ENCODE measurements at places on chromosomes 5 and 9.

DNA sequence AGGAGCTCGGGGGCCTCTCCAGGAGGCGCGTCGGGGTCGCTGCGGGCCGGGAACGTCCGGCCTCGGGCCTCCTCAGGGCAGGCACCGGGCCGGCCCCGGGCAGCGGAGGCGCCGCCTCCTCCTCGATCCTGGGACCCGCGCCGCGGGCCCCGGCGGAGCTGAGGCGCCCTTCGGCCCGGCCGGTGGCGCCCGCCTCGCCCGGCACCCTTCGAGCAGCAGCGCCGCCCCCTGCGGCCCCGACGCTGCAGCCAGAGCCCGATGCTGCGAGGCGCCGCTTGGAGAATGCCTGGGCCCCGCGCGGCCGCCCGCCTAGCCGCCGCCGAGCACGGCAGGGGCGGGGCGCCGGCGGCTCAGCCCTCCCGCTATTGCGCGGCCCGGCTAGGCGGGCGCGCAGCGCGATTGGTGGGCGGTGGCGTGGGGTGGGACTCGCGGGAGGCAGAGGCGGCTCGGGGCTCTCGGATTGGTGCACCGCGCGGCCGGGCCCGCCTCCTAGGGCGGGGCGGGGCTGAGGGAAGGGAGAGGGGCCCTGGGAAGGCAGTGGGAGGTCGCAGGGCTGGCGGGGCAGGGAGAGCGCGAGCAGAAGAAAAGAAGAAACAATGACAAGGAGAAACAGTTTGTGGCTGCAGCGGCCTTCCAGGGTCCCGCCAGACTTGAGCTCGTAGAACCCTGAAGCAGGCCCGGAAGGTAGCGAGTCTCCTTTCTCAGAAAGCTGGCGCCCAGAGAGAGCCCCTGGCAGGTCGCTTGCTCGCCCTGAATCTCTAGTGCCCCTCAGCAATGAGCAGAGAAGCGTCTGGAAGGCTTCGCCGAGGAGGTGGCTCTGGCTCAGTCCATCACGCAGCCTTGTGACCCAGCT is at the start of gene EEIG1:
EEIG1 (minus strand) TSS at position 284 of the 853 bp plus-strand sequence. CDS start 852 bp downstream, outside the sequence.
- peak; percentile 98 for DNase-seq

GRCh38 chr9:120434532-120434931 is 145.4 kb downstream of the CDK5RAP2 start:
- DNase-seq: peak; percentile 68

DNA sequence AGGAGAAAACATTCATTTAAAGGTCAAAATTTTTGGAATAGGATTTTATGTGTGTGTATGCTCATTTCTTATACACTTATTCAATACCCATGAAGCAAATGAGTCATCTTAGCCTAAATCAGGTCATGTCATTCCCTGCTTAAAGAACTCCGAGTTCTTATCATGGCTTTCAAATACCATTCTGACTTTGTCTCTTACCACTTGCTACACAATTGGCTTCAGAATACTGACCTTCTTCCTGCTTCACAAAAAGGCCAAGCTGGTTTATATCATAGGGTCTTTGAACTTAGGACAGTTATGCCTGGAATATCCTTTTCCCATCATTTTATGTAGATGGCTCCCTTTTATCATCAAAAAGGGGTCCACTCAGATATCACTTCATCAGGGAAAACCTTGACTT is 652.2 kb upstream of the WWC1 start:
- DNase-seq: no peak

- no peak for DNase-seq
Observed at GRCh38 chr9:23005156-23005555, 558.5 kb downstream of the DMRTA1 start.

DNA sequence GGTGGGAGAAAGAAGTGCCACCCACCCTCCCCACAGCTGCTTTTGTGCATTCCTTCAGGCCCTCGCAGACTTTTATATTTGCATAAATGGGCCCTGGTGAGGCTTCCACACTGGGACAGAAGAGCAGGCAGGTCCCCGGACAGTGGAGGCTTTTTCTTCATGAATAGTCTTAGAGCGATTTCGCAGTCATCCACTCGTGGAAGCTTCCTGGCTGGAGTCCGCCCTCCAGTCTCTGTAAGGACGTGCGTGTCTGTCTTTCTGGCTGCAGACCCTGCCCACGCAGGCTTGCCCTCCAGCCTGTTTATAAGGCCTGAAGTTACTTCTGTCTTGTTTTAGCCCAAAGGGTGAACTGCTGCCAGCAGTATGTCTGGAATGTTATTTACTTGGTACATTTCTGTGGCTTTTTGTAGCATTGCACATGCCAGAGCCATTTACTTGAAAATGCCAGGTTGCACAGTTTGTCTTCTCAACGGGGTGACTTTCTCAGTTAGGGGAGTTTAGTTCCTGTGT is 195.7 kb downstream of the AOPEP start:
- peak; percentile 73 for DNase-seq

GRCh38 chr9:121557581-121558447 is 58.2 kb upstream of the GGTA1 start:
- peak; percentile 89 for DNase-seq

DNA sequence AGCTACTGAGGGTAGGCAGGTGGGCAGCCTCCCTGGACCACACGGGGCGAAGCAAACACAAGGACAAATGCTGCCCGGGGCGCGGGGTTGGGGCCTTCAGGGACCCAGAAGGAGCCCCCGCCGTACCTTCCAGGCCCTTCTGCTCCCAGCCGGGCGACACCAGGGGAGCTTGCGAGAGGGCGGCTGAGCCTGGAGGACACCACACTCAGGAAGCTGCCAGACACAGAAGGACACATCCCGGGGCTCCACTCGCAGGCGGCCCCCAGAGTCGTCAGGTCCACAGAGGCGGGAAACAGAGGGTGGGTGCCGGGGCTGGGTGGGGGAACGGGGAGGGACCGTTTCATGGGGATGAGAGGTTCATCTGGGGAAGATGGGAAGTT is 58.5 kb upstream of the UBAC1 start:
- no peak for DNase-seq

DNA sequence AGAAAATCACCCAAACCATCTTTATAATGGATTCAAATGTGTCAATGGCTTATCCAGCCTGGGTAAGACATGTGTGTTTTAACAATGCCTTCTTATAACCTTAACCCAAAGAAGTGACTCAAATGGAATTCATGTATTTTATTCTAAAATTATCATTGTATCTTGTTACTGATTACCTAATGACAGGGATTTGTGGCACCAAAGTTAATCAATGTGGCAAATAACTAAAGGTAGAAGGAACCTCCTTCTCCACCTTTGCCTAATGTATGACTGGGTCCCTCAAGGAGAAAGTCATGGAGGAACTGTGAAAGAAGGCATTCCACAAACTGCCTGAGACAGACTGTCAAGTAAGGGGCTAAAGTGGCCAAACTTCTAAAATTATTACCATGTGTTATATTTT is 84.4 kb upstream of the ITGA1 start:
- DNase-seq: no peak

DNA sequence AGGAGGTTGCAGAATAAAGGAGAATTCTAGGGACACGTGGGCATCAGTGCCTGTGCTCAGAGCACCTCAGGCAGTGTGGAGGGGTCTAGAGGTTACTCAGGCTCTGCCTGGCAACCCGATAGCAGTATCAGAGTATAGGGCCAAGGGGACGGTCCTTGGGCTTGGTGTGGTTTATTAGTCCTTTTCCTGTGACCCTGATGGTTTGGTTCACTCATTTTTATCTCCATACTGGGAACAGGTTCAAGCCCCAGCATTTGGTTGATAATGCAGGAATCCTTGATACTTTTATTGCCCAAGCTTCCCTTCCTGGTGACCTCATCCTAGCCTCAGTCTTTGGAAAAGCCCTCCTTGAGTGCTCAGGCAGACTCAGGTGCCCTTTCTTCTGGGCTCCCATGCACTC is 35.5 kb downstream of the FXN start:
- DNase-seq: no peak

- no peak for DNase-seq
Observed at GRCh38 chr5:171725205-171725601, 60.4 kb upstream of the SMIM23 start.

DNA sequence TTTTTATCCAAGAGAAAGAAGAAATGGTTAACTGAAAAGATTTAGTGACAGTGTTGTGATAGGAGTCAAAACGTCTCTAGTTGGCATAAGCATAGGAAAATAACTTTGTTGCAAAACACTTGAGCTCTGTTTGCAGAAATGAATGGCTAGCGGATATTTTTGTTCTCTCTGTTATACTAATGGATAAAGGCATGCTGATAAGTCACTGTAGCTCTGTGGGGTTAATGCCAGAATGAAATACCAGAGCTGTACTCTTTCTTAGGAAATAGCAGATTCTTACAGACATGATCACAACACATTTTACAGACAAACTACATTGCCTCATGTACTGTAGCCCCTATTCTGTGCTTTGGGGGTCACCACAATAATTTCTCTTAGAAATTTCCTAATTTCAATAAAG is 202.8 kb downstream of the DMRTA1 start:
- DNase-seq: no peak

DNA sequence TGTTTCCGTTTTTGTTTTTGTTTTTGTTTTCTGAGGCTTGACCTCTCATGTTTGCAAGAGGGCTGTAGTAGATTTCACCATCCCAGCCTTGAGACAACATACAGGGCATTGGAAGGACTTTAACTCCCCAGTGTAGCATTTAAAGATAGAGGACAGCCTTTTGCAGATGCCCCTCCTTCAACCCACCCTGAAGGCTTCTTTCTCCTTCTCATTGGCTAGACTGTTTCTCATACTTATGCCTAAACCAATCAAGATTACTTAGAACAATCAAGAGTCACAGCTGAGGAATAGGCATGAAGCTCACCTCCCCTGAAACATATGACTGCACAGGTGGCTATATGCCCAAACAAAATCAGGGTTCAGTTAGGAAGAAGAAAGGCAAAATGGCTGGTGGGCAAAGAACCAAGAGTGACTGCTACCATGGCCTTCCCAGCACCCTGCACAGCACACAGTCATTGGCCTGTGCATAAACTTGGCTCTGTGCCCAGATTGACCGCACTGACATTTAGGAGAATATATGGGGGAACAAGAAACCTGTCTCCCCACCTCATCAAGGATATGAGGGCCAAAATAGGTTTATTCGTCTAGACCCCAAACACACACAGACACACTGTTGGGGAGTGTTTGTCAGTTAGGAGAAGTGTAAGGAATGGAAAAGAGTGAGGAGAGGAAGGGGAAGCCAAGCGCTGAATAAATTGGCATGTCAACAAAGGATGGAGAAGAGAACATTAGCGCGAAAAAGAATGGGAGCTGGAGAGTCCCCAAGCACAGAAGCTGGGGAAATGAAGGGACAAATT is 137.3 kb upstream of the RANBP3L start:
- DNase-seq: no peak

GRCh38 chr9:125887172-125887571 is 140.0 kb downstream of the PBX3 start:
- DNase-seq: no peak

DNA sequence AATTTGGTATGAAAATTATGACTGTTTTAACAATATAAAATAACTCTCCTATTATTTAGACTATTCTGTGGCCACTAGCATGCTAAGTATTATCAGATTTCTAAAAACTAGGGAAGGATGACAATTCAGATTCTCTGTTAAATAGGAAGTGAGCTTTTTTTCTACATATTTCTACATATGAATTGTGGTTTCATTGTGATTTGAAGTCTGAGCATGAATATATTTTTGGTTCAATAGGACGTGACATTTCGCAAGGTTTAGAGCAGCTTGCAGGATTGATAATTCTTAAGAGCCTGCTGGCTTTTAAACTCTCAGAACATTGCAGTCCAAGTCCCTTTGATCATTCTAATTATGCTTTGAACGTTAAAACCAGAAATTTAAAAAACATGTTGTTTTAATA is 82.9 kb downstream of the ADGRV1 start:
- no peak for DNase-seq

DNA sequence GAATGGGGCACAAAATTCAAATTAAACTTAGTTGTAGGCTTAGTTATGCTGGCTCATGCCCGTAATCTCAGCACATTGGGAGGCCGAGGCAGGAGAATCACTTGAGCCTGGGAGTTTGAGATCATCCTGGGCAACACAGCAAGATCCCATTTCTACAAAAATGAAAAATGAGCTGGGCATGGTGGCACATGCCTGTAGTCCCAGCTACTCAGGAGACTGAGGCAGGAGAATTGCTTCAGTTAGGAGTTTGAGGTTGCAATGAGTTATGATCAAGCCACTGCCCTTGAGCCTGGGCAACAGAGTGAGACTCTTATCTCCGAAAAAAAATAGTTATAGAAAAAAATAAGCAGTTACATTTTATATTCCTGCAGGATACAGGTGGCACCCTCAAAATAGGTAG is 20.7 kb upstream of the GFPT2 start:
- no peak for DNase-seq

GRCh38 chr5:148186248-148187003 is 16.4 kb upstream of the SPINK6 start:
- no peak for DNase-seq

GRCh38 chr5:139394654-139395566 is at the start of gene PROB1:
Gene PROB1 (minus strand): TSS chr5:139395104. CDS start chr5:139395081, 23 bp downstream.
- no peak for DNase-seq

DNA sequence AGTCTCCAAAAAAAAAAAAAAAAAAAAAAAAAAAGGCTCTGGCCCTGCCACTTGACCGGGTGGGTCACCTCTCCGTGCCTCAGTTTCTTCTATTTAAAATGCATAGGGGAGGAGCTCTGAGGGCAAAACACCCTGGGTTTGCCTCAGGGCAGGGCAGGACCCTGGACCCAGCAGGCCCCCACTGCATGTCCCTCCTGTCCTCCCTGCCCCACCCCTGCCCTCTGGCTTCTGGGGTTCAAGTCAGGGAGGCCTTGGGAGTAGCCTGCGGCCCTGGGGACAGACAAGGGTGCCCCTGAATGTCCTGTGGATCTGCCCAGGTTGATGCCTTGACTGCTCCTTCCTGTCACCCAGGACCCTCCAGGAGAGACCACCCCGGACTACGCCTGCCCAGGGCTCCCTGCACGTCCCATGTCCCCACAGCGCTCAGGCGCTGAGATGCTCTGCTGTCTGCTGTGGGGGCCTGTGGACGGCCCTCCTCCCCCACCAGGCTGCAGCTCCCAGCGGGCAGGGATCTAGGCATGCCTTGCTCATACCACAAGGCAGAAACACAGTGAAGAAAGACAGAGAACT is 35.4 kb downstream of the ADAMTS2 start:
- peak; percentile 29 for DNase-seq

- DNase-seq: no peak
Observed at GRCh38 chr9:134935056-134935640, 17.4 kb upstream of the FCN1 start.

GRCh38 chr5:58412081-58412480 is 47.8 kb downstream of the PLK2 start:
- DNase-seq: no peak

DNA sequence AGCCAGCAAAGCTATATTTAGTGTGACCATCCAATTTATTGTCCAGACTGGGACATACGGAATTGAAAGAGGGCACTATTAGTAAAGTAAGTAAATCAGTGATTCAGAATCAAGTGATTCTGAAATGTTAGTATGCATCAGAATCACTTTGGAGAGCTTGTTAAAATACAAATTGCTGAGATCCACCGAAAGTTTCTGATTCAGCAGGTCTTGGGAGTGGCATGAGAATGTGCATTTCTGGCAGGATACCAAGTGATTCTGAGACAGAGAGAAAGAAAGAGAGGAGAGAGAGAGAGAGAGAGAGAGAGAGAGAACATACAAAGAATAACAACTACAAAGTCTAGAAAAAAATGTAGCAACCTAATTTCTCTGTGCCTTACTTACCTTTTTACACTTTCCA is 65.4 kb upstream of the ASTN2 start:
- no peak for DNase-seq

- DNase-seq: no peak
Observed at GRCh38 chr5:178524093-178524882, 65.9 kb downstream of the COL23A1 start.

- no peak for DNase-seq
Observed at GRCh38 chr5:12214267-12215015, 310.2 kb upstream of the CTNND2 start.

- no peak for DNase-seq
Observed at GRCh38 chr5:43363445-43364152, 48.6 kb downstream of the CCL28 start.

- DNase-seq: no peak
Observed at GRCh38 chr9:38337706-38338264, 54.7 kb upstream of the ALDH1B1 start.
